ENCODE measurements at places on chromosomes 1 and 21.

DNA sequence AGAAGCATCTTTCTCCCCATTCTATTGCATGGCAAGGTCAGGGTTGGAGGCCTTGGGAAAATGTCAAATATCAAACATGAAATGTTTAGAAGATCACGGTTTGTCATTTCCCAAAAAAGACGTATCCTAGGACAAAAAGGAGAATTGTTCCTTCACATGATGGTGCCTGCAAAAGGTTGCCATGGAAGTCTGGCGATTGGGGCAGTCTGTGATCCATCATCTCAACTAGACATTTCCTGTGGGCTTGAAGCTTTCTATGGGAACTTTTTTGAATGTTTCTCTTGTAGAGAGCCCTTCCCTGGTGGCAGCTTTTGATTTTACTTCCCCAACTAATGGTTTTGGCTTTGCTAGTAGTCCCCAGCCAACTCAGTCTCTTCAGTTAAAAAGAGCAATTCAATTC lies 106.3 kb downstream of the TGFB2 start:
- DNase-seq: no peak

- no peak for DNase-seq
Observed at GRCh38 chr1:218366322-218367052, 21.4 kb downstream of the TGFB2 start.

GRCh38 chr1:225517697-225518096 lies 89.9 kb upstream of the LBR start:
- DNase-seq: no peak

- no peak for DNase-seq
Observed at GRCh38 chr1:201941420-201942128, 4.8 kb downstream of the LMOD1 start.

- no peak for DNase-seq
Observed at GRCh38 chr1:61967750-61968149, 225.5 kb downstream of the PATJ start.

All from fibroblast of gingiva (primary cell).